Stimulated activated CD8-positive, alpha-beta memory T cell treated with anti-CD3 and anti-CD28 coated beads, Interleukin-15, amount 100 ng/mL, for 4 hours (primary cell): ENCODE measurements at places on chromosomes 3 and 15.

- DNase-seq, result no peak
Measured at GRCh38 chr15:66614951-66615760, 49.4 kb upstream of the LCTL start.

GRCh38 chr3:67384016-67384415 lies 270.4 kb downstream of the SUCLG2 start:
- DNase-seq, result no peak

DNA sequence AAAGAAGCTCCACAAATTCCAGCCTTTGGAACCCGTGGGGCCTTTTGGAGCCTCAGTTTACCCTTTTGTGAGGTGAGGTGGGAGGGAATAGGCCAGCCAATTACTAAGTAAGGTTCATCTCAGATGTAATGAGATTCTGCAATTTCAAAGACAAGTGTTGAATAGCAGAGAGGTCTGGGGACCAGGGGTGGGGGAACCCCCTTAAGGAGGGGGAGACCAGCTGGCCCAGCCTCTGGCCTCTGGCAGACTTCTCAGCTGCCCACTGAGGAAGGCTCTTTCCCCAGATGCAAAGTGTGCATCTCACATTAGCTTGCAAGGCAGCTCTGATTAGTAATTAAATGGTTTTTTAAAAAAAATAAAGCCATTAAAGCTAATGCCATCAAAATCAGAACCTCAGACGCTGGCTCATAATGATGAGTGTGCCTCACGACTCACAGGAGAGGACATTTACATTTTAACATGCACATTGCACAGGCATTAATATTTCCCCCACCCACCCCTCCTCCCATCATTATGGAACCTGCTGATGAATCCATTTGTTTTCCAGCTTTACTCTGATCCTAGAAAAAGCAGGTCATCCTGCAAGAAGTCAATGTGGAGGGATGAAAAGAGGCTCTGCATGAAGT lies 176.7 kb upstream of the TLE3 start:
- DNase-seq, result no peak

GRCh38 chr15:97014001-97014400 lies 683.5 kb downstream of the NR2F2 start:
- DNase-seq, result no peak

DNA sequence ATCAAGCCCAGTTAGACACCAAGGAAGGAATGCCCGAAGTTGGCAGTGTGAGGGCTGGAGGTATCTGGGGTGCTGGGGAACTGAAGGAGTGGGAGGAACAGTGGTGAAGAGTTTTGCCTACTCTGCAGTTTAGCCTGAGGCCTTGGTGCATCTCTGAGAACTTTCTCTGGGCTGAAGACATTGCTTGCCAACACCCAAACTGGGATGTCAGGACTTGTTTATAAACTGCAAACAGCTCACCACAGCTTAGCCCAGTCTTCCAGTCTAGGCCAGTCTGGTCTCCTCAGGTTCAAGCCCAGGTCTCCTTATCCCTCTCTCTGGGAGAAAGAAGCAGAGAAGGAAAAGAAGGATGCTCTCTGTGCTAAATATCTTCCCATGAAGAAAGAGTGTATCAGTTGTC lies 68.0 kb upstream of the BOC start:
- no peak for DNase-seq

GRCh38 chr3:196670339-196670738 lies 30.8 kb downstream of the NRROS start:
- DNase-seq, result no peak

GRCh38 chr15:40333922-40334492 lies 6.7 kb downstream of the CCDC9B start:
- no peak for DNase-seq

DNA sequence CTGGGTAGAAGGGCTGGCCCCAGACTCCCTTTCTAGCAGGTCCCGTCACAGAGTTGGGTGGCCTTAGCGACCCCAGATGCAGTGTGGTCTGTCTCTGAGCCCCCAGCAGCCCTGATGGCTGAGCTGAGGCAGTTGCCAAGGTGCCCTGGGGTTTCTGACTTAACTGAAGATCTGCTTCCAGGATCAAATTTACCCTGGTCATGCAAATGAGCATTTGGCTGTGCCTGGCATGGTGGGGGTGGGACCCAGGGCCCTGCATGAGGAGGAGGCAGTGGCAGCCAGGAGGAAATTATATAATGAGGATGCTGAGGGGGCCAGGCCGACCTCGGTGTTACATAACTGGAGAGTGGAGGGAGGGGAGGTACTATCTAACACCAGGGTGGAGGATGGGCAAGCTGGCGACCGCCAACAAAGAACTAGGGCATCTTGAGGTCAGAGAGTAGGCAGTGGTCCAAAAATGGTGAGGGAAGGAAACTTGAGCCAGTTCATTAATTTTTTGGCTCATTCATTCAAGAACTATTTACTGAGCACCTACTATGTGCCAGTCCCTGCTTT lies 16.4 kb downstream of the PLEKHO2 start:
- no peak for DNase-seq

- DNase-seq, result no peak
Measured at GRCh38 chr3:142507241-142507640, 59.4 kb upstream of the XRN1 start.

DNA sequence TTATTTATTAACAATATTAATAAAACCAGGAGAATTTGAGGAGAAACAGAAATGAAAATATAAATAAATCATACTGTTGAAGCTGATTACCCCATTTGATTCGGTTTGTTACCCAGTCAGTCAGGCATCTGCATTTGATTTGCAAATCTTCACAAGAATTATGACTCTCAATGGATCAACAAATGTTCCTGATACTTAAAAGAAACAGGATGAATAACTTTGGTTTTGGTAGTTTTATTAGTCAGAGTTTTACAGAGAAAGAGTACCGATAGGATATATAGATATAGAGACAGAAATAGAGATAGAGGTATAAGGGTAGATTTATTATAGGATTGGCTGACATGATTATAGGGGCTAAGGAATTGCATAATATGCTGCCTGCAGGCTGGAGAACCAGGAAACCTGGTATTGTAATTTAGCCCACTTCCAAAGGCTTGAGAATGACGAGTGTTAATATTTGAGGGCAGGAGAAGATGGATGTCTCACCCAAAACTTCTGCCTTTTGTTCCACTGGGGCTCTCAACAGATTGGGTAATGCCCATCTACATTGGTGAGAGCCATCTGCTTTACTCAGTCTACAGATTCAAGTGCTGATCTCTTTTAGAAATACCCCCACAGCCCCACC lies 241.6 kb upstream of the COL8A1 start:
- no peak for DNase-seq

GRCh38 chr15:71364117-71364584 lies 248.9 kb downstream of the THSD4 start:
- no peak for DNase-seq

DNA sequence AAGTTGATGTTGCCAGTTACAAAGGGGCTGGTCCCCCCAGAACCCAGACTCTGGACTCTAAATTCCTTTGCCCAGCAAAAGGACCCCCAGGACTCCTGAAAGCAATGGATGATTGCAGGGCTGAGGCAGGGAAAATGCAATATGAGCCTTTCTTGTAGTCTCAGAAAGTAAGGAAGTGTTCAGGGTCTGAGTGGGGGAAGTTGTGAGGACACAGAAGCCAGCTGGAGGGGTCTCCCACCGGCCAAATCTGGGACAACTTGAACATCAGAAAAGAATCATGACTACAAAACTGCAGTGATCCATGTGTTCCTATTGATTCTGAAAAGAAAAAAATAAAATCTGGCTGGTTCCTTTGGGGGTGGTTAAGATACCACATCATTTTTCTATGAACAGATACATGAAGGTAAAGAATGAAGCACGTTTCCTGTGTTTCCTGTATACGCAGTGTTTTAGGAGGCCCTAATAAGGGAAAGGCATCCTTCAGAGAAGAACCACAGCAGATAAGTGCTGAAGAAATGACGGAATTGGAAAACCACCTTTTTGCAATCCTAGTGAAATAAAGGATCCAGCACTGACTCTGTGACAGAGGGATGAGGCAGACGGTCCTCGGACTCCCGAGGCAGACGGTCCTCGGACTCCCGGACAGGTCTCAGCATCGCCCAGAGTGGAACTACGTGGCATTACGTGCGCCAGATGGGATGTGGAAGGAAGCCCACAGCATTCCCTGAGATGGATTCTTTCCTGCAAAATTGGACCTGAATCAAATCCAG lies 22.2 kb upstream of the GRIP2 start:
- no peak for DNase-seq

- no peak for DNase-seq
Measured at GRCh38 chr3:128486681-128487537, 6.1 kb downstream of the GATA2 start.

GRCh38 chr3:12585970-12586369 lies 29.1 kb downstream of the MKRN2 start:
- no peak for DNase-seq

DNA sequence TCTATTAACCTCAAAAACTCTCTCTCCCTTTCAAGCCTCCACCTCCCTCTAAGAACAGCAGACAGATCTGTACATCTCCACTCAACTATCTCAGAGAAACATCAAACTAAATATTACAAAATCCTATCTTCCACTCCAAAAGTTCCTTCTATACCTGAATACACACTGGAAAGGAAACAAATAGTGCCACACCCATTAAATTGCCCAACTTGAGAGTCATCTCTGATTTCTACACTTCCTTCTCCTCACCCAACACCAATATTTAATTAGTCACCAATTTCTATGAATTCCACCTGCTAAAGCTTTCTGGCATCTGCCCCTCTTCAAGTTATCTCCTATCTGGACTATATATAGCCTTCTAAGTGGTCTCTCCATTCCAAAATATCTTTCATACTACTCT lies 65.8 kb downstream of the PEAK1 start:
- DNase-seq, result no peak

DNA sequence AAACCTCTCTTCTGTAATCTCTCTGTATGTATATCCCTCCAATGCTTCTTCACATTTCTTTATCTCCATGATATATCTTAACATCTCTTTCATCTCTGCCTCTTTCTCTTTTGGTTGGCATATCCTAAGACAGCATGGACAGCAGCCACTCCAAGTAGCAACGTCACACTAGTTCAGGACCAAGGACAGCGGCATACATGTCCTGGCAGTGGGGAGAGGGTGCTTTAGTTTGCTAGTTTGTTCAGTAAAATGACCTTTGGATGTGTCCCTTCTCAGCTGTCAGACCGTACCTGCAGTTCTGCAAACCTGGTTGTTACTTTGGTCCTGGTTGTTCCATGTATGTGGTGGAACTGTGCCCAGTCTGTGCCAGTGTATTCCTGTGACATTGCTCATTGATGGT lies 225.6 kb upstream of the ROPN1 start:
- DNase-seq, result no peak

DNA sequence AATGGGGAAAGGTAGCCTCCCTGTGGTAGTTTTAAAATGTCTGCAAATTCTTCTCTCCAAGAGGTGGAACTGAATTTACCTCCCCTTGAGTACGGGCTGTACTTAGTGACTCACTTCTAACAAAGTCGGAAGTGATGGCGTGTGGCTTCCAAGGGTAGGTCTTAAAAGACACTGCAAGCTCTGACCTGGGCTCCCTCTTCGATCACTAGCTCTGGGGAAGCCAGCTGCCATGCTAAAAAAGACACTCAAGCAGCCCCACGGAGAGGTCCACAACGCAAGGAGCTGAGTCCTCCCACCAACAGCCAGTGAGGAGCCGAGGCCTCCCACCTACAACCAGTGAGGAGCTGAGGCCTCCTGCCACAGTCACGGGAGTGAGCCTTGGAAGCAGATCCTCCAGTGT lies 122.0 kb upstream of the HACD2 start:
- no peak for DNase-seq

DNA sequence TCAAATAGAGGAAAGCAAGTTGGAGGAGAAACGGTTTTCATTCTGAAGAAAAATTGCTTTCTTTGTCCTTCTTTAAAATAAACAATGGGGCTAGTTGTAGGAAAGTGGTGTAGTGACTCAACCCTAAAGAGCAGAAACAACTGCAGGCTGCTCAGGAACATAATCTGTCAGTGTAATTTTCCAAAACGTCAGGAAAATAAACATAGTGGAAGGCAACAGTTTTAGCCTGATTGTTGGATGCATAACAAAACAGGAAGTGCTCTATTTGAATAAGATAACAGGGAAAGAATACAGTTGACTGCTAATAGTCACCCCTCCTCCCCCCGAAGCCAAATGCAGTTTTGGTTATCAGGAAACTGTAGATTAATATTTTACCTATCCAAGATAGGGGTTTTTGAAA lies 167.6 kb downstream of the ECT2 start:
- no peak for DNase-seq

- peak; percentile 31 for DNase-seq
Measured at GRCh38 chr15:38612159-38612863, 47.7 kb upstream of the RASGRP1 start.

DNA sequence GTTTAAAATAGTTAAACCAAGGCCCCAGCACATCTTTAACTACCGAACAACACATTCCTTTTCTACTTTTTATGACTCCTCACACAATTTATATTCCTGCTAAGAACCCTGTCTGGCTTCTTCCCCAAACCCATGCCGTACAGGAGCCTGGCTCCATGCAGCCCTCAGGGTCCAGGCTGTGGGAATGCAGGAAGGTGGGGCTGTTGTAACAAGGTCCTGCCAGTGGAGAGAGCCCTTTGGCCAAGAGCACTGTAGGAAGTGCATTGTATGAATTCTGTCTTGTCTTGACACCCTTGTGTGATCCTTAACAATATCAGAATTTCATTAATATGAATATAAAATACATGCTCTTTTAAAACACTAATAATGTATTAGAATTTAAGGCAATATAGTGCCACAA lies 563.8 kb downstream of the TBL1XR1 start:
- DNase-seq, result no peak

GRCh38 chr3:32292085-32292796 lies 53.8 kb downstream of the CMTM8 start:
- no peak for DNase-seq

DNA sequence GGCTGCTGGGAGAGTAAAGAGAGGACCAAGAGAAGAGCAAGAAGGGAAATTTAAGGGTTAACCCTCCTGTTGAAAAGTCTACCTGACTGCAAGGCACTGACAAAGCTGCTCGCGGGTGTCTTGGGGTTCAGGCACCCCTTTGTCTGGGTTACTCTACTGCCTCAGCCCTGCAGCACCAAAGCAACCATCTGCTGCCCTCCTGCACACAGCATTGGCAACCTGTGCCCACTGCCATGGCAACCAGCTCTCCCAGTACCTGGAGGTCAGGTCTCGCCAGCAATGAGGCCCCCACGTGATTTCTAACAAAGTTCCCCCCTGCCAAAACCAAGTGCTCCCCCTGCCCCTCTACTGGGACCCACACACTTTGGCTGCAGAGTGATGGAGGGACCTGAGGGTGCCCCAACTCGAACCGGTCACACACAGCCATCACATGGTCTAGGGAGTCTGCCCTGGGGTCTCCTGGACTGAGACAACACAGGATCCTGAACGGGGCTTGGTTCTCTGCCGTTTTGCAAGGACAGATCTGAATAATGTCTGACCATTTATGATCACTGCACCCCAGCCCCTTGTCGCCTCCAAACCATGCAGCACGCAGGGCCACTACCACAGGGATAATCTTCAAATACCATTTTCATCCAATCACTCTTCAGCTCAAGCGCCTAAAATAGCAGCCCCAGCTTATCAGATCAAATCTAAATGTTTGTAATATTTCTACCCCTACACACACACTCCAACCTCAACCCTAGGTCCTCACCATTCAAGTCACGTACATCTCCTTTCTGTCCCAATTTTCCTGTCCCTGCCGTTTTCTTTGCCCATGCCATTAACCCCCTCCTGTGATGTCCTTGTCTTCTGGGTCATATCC lies 50.7 kb downstream of the ADCY5 start:
- DNase-seq, result no peak

GRCh38 chr3:45642731-45643152 lies 46.5 kb upstream of the SACM1L start:
- DNase-seq, result no peak

GRCh38 chr3:42033741-42034140 lies 57.4 kb upstream of the TRAK1 start:
- no peak for DNase-seq
